ENCODE measurements at places on chromosomes 16 and 17. TPM values are rescaled to one million over a fixed set of nuclear protein-coding genes. Genes with fewer than 3 reads are reported as not detected.

The ITGB4 gene
- 1.1 TPM for total RNA-seq

The RASD1 gene
- 3.2 TPM for total RNA-seq

The AIPL1 gene
- not detected for total RNA-seq

The SHPK gene
- 17.5 TPM for total RNA-seq

The RNF40 gene
- 121 TPM for total RNA-seq

Data from B cell (primary cell).